ENCODE measurements at places on chromosomes 1 and 21. TPM values are rescaled to one million over a fixed set of nuclear protein-coding genes. Genes with fewer than 3 reads are reported as not detected.

FCER1G gene
- 2.9 TPM for polyA plus RNA-seq

S100A16 gene
- 4.3 TPM for polyA plus RNA-seq

RPTN gene
- polyA plus RNA-seq, result not detected

BMP8B gene
- not detected for polyA plus RNA-seq

FAM78B gene
- 16.1 TPM for polyA plus RNA-seq

CLCA4 gene
- polyA plus RNA-seq, result not detected

CFAP141 gene
- polyA plus RNA-seq, result not detected

ARHGEF16 gene
- not detected for polyA plus RNA-seq

S100A7 gene
- not detected for polyA plus RNA-seq

LCE3E gene
- polyA plus RNA-seq, result not detected

LCA5L gene
- 1.5 TPM for polyA plus RNA-seq

AKR7A2 gene
- polyA plus RNA-seq, result 11.6 TPM

RSPO1 gene
- polyA plus RNA-seq, result not detected

TP73 gene
- polyA plus RNA-seq, result not detected

TNFRSF8 gene
- polyA plus RNA-seq, result not detected

ANKRD65 gene
- not detected for polyA plus RNA-seq

BGLAP gene
- not detected for polyA plus RNA-seq

TEX38 gene
- not detected for polyA plus RNA-seq

CD52 gene
- 2.4 TPM for polyA plus RNA-seq

RGS4 gene
- 2.1 TPM for polyA plus RNA-seq

FOXO6 gene
- polyA plus RNA-seq, result not detected

IVL gene
- polyA plus RNA-seq, result not detected

TTC39A gene
- 2.2 TPM for polyA plus RNA-seq

SV2A gene
- polyA plus RNA-seq, result 65.2 TPM

PCAT6 gene
- 0.69 TPM for polyA plus RNA-seq

KCND3 gene
- 48.9 TPM for polyA plus RNA-seq

C1orf185 gene
- polyA plus RNA-seq, result not detected

SLC2A5 gene
- 1.9 TPM for polyA plus RNA-seq

SERTAD4 gene
- 1.9 TPM for polyA plus RNA-seq

NLRP3 gene
- polyA plus RNA-seq, result 12.5 TPM

SELENBP1 gene
- 0.83 TPM for polyA plus RNA-seq

PADI1 gene
- not detected for polyA plus RNA-seq
